ENCODE measurements at places on chromosomes 11 and 22.

GRCh38 chr22:47837703-47838102 lies 1075.3 kb downstream of the TBC1D22A start:
- DNase-seq = no peak

DNA sequence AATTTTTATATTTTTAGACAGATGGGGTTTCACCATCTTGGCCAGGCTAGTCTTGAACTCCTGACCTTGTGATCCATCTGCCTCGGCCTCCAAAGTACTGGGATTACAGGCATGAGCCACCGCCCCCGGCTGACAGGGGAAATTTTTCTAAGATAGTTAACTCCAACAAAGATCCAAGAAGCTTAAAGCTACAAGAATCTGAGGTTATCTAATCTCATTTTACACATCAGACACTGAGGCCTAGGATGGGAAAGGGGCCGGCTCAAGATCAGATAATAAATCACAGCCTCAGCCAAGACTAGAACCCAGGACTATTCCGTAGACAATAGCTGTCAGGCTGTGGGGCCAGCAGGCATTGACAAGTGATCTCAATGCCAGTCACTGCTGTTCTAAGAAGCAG lies 94.0 kb downstream of the AMBRA1 start:
- no peak for DNase-seq

GRCh38 chr11:119727523-119728151 lies 1.4 kb downstream of the NECTIN1 start:
- DNase-seq = no peak

DNA sequence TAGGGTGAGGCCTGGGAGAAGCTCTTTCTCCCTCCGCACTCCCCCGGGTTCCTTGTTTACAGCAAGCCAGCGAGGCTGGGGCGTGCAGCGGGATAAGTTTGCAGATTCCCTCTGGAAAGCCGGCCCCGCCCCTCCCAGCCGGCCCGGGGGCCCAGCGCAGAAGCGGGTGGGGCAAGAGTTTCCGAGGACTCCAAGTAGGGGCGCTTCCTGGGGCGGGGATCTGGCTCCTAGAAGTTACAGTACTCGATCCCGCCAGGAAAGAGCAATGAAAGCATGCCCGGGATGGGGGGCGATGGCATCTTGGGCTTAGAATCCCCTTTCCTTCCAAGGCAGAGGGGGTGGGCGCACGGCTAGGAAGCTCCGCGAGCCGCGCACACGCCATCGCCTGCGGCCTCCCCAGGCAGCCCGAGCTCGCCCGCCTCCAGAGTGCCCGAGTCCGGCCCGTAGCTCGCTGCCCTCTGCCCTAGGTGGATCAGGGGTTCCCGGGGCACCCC lies 385 bp downstream of the TST start:
- DNase-seq = no peak

DNA sequence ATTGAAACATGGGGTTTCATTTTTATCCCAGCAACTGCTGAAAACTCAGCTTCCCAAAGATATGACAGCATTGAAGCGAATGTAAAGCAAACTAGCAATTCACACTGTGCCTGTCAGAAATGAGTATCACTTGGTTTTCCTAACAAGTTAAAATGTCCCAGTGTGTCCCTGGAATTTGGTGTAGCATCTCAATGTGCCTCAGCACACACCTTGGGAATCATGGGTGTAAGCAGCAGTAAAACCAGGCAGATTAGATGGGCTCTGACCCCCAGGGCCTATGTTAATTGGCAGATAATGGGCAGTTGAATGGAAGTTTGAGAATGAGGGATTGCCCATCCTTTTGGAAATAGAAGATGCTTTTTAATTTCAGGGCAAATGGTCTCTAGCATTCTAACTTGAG lies 784.9 kb upstream of the LRRC4C start:
- DNase-seq = no peak

DNA sequence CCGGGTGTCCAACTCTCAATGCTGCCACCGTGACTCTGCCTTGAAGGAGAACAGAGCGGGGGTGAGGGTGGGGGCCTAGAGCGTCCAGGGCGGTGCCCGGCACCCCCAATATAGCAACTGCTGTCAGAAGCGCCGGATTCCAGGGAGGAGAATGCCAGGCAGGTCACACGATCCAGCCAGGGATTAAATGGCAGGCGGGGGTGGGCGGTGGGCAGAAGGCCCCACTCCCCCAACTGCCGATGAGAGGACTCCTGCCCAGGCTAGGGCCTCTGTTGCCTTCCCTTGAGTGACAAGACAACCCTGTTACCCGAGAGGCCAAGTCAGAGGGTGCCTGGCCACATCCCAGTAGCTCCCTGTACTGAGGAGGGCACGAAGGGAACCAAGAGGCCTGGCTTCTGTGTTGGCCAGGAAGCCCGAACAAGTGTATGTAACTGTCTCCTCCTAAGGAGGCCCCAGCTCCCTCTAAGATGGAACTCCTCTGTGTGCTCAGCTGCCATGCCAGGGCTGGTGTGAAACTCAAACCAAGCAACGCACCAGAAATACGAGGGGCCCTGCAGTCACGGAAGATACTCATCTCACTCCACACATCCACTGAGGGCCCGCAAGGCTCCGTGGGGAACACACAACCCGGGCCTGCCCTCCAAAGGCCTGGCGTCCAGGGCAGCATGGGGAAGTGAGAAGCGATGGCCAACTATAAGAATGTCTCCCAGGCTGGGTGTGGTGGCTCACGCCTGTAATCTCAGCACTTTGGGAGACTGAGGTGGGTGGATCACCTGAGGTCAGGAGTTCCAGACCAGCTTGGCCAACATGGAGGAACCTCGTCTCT lies 3.0 kb downstream of the PACSIN3 start:
- DNase-seq = no peak

- DNase-seq = no peak
Observed at GRCh38 chr11:66704659-66705360, 24.2 kb downstream of the SPTBN2 start.

DNA sequence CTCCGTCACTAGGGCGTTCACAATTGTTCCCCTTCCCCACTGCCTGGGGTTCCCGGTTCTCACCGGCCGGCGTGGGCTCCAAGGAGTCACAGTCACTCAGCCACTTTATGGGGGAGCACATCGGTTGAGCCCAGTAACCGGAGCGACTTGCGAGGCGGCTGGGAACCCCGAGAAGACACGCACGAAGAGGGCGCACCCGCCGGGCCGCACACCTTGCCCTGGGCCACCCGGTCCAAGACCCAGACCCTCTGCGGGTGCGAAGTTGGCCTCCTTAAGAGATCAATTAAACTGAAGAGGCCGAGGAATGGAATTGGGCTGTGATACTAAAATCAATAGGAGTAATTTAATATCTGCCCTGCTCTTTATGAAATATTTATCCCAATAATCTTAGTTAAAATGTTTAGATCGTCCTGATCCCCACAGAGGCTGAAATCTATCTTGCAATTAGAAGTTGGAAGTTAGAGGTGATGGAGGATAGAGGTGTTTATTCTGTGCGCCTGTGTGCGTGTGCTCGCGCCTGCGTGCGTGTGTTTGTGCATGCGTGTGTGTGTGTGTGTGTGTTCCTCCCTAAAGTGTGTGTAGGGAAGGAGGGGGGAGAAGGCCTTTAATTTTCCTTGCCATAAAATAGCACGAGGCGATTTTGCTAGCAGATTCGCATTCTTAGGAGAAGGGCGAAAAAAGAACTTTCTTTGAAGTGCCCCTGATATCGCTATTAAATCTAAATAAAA lies 954 bp upstream of the MN1 start:
- no peak for DNase-seq

DNA sequence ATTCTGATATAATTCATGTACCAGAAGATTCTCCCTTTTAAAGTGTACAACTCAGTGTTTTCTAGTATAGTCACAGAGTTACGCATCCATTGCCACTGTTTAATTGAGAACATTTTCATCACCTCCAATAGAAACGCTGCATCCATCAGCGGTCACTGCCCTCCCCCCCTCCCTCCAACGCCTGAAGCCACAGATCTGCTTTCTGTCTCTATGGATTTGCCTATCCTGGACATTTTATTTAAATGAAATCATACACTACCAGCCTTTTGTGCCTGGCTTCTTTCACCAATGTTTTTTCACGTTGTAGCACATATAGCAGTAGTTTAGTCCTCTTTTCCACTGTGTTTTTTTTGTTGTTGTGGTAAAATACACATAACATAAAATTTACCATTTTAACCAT lies 22.8 kb downstream of the TCP11L1 start:
- no peak for DNase-seq

DNA sequence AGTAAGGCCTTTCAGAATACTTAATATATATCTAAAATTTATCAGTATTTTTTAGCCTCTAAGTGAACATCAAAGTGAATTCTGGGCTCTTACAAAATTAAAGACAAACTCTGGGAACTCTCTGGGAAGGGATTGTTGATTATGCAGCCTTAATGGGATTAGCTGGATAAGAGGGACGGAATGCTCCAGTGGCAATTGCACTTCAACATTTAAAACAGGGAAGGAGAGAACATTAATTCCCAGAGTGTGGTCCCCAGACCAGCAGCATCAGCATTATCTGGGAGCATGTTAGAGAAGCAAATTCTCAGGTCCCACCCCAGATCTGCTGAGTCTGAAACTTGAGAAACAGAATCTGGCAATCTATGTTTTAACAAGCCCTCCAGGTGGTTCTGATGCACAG lies 46.5 kb downstream of the POLD3 start:
- DNase-seq = no peak

- DNase-seq = no peak
Observed at GRCh38 chr11:650482-650881, 13.4 kb downstream of the DRD4 start.
